ENCODE measurements at places on chromosomes 7 and 10.

- no peak for DNase-seq
Observed at GRCh38 chr10:118594392-118595063, 920 bp downstream of the PRLHR start.

DNA sequence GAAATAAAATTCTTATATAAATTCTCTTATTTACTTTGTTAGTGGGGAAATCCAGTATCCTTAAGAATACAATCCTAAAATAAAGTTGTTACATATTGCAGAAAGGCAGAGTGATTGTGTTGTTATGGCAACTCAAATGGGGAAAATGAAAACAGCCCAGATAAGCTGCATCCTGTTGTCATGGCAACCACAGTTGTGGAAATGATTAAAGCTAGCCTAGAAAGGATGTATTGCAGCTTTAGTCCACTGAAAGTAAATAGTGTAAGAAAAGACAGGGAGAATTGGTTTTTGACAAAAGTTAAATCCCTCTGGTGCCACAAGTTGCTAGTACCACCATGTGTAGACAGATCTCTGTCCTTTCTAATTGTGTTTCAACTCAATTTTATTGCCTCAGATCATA, 43.2 kb downstream of the BTRC start:
- DNase-seq: peak; percentile 60

DNA sequence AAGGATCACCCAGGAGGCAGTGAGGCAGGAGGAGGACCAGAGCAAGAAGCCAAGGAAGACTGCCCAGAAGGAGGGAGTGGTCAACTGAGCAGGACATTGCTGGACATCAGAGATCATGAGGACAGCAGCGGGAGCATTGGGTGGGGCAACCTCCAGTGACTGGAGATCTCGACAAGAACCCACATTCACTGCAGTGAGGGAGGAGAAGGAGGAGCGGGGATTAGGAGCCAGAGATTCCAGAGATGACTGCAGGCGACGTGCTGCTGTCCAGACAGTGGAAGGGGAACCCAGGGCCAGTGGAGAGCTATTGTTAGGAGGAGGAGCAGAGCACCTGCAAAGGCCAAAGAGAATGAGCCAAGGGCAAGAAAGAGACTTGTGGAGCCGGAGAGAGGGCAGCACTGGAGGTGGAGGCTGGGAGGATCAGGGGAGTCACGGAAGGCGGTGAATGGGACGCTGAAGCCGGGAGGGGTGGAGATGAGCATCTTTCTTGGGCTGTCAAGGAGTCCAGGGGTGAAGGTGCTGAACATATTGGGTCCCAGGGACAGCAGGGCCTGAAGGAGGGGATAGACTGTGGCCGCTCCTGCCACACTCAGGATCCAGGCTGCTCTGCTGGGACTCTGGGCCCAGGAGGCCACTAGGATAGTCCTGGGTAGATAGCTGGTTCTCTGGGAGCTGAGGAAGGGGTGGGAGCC, 140.1 kb upstream of the UNC5B start:
- no peak for DNase-seq

GRCh38 chr7:147483634-147484292, 1106.8 kb upstream of the C7orf33 start:
- no peak for DNase-seq

GRCh38 chr10:128763588-128763987, 637.4 kb upstream of the MKI67 start:
- DNase-seq: no peak

GRCh38 chr10:92527716-92528115, 46.2 kb downstream of the IDE start:
- no peak for DNase-seq

- no peak for DNase-seq
Observed at GRCh38 chr10:27248215-27248614, 7.6 kb upstream of the ACBD5 start.

DNA sequence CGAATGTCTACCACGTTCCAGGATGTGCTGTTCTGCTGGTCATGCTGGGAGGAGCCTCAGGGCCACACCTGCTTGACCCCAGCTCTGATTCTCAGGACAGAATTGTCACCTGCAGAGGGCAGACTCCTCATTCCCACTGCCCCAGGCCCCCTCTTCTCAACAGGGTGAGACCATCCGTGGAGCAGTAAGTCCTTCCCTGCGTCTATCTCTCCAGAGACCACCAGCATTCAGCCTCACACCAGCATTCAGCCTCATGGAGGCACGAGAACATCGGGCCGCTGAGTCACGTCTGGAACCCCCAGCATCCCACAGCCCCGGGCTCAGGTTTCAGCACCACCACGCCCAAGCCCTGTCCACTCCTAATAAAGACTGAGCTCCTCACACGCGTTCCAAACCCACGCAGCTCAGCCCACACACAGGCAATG, 273.4 kb downstream of the DIP2C start:
- DNase-seq: no peak

- DNase-seq: no peak
Observed at GRCh38 chr10:95579292-95579691, 18.1 kb upstream of the SORBS1 start.

DNA sequence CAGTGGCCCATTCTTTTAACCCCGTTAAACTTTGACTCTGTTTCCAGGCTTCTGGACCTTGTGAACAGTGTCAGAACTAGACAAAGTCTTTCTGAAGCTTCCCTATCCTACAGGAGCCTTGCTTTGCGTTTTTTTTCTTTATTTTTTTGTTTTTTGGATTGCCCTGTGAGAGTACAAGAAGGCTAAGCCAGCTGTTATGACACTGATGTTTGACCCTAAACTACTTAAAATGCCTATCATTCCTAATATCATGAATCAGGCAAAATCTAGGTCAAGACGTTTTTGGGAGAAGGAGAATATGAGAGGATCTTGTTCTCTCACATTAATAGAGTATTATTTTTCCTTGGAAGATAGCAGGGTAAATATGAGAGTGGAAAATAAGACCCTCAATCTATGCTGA, 79.8 kb downstream of the EPDR1 start:
- no peak for DNase-seq

DNA sequence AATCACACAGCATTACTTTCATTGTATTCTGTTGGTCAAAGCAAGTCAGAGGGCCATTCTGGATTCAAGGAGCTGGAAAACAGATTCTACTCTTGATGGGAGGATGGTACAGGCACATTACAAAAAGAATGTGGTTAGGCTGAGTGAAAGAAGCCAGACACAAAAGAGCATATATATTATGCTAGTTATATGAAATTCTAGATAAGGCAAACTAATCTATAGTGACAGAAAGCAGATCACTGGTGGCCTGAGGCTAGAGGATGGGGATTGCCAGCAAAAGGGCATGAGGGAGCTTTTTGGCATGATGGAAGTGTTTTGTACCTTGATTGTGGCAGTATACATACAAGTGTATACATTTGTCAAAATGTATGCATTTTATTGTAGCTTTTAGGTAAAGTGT, 96.8 kb downstream of the SPAG6 start:
- DNase-seq: no peak

DNA sequence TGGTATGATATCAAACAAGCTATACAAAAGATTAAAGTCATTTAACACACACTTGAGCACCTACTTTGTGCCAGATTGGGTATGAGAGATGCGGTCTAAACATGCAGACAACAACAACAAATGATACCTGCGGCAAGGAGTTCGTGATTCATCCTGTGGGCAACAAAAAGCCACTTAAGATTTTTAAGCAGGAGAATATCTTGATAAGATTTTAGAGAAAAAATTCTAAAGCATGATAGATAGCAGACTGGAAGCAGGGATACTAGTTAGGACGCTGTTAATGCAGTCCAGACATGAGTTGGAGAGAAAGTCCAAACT, 1.6 kb upstream of the KBTBD2 start:
- DNase-seq: no peak

DNA sequence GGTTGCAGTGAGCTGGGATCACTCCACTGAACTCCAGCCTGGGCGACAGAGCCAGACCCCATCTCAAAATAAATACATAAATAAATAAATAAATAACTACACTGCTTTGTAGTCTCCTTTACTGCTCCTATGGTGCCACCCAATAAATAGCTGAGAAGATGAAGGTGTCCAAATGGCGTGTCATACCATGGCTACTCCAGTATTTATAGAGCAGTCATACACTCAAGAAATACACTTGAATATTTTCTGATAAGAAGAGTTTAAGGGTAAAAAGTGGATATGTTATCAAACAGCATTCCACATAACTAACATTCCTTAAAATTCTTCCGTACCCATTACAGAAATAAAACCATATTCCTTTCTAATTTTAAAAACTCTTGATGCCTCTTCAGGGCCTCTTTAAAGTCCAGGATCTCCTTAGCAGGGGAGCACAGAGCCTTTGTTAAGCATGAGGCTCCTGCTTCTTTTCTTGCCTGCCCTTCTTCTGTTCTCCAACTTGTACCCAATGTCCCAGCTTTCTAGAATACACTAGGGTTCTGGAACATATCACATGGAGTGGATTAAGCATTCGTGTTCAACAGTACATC, 7.9 kb upstream of the SAR1A start:
- no peak for DNase-seq

GRCh38 chr10:92845921-92846320, 2.4 kb upstream of the EXOC6 start:
- no peak for DNase-seq

DNA sequence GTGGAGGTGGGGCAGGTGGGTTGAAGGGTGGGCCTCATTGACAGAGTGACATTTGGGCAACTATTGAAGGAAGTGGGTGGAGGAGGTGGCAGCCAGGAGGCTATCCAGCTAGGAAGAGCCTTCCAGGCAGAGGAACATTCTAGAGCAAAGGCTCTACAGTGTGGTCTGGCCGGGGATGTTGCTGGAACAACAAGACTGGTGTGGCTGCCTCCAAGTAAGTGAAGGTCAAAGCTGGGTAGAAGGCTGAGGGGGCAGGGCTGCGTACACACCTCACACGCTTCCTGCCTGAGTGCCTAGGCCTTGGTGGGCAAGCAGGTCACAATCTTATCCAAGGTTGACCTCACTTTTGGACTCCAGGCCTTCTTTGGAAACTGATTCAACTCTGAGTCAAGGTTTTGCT, 6.6 kb downstream of the CPA1 start:
- no peak for DNase-seq

DNA sequence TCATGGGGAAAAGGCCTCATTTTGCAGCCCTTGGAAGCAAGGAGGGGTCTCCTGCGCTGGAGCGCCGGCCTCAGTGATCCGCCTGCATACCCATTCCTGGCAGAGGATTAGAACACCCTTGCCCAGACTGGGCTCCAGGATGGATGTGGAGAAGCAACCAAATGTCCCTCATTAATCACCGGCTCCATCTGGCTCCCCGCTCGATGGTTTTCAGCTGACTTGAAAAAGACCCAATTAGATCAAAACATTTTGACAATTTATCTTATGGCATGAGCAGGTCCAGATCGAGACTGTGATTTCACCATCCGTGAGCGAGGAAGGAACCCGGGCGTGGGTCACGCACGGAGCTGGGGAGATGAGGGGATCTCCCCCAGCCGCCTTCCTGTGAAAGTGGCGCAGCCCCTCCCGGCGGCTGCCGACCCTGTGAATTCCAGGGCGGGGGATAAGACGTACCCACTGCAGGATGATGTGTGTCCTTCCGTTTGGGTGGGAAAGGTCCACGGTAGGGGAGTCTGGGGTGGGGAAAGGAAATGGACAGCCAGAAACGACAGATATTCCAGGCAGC, 141.6 kb downstream of the EMX2 start:
- DNase-seq: no peak

- DNase-seq: no peak
Observed at GRCh38 chr7:17586711-17587110, 288.3 kb downstream of the AHR start.

DNA sequence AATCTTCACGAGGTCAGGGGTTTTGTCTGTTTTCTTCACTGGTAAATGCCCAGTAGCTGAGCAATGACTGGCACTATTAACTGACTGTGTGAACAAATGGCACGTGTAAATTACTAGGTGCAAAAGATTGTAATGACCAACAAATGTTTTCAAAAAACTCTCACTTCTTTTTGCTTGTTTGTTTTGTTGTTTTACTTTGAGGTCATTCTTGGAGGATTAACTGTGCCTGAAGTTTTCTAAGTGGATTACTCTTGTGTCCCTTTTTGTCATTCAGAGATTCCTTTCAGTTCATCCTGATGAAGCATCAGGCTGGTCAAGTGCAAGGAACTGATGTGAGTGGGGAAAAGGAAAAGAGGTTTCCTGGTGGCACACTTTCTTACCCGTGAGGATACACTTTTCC, 74.4 kb upstream of the PPP1R3C start:
- no peak for DNase-seq

DNA sequence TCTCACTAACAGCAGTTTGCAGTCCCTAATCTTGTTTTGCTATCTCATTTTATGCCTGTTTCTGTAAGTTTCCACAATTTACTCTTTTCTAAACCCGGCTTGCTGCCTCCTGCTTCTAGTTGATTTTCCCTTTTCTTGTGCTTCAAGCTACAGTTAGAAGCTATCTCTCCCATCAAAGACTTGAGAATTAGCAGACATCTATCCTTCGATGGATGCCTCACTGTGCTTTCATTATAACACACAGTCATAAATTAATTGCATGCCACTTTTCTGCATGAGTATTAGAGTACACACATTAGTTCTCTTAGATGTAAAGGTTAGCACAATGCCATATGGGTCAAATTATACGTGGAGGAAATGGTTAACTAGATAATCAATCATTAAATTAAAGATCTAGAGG, 48.7 kb downstream of the SEMA3A start:
- DNase-seq: no peak

DNA sequence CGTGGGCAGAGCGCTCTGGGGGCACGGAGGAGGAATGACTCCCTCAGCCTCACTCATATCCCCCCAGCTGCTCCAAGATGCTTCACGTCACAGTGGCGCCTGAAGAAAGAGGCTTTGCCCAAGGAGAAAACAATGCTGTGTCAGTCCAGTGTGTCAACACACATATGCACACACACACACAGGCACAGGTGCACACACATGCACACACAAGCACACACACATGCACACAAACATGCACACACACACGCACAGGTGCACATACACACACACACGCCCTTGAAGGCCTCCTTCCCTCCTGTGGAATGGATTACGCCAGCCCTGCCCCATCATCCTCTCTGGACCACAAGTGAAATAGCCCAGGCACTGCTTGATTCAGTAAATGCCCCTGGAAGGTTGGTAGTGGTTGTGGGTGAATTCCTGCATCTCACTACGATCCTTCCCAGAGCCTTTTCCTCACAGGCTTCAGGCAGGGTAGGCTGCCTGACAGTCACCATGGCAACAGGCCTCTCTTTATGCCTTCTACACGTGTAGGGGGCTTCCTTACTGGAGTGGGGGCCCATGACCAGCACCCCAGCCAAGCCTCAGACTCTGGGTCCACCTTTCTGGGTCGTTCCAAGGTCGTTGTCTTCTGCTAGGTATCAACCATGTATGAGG, 371.5 kb upstream of the PODXL start:
- no peak for DNase-seq

DNA sequence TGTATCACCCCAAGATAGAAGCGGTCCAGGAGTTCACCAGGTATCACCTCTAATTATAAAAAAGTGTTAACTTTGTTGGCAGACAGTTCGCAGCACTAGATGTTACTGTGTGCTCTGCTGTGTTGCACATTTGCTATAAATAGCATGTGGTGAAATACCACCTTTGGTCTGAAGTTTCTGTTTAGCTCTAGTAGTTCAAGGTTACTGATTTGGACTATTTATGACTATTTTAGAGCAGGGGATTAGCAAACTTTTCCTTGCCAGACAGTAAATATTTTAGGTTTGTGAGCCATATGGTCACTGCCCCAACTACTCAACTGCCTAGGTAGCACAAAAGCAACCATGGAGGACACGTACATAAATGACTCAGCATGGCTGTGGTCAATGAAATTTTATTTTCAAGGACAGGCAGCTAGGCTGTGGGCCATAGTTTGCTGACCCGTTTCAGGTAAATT, 16.5 kb downstream of the DENND10 start:
- DNase-seq: no peak

- peak; percentile 39 for DNase-seq
Observed at GRCh38 chr7:116236020-116236630, 25.8 kb downstream of the TES start.

- no peak for DNase-seq
Observed at GRCh38 chr10:51090190-51090589, 15.9 kb downstream of the PRKG1 start.

All from Jurkat, Clone E6-1 (cell line).